ENCODE measurements at places on chromosomes 16 and 17.
A peak's percentile ranks its signal among the peaks of the same experiment; 100 is the strongest.

GRCh38 chr17:17401271-17401781 lies 75.5 kb upstream of the MED9 start:
- DNase-seq, result peak; percentile 64

- peak; percentile 95 for DNase-seq
Measured at GRCh38 chr16:85610446-85611193, 2.5 kb upstream of the GSE1 start.

- peak; percentile 59 for DNase-seq
Measured at GRCh38 chr16:89506113-89506504, 2.1 kb upstream of the SPG7 start.

DNA sequence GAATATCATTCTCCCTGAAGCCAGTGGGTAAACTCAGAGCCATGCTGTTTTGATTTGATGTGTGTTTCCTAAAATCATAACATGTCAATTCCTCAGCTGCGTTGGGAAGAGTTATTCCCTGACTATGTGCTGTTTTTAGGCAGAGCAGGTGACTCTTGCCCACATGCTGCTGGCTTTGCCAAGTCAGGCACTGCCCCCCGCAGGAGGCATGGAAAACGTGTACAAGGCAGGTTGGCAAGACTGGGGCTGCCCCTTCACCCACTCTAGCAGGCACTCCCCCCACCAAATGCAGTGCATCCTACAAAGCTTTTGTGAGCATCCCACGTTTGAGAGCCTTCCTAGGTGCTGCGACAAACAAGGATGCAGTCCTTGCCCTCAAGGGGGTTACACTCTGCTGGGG lies 38.3 kb upstream of the NAT9 start:
- DNase-seq, result no peak

DNA sequence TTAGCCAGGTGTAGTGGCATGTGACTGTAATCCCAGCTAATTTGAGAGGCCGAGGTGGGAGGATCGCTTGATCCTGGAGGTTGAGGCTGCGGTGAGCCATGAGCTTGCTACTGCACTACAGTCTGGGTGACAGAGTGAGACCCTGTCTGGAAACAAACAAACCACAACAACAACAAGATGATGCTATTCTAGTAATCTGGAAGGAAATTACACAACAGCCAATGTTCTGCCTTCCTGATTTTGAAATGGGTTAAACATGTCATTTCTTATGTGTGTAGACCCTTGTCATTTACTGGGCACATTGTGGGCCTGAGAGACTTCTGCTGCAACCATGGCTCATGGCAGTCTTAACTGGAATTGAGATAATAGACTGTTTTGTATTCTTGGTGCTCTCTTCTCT lies 5.9 kb downstream of the COQ7 start:
- no peak for DNase-seq

DNA sequence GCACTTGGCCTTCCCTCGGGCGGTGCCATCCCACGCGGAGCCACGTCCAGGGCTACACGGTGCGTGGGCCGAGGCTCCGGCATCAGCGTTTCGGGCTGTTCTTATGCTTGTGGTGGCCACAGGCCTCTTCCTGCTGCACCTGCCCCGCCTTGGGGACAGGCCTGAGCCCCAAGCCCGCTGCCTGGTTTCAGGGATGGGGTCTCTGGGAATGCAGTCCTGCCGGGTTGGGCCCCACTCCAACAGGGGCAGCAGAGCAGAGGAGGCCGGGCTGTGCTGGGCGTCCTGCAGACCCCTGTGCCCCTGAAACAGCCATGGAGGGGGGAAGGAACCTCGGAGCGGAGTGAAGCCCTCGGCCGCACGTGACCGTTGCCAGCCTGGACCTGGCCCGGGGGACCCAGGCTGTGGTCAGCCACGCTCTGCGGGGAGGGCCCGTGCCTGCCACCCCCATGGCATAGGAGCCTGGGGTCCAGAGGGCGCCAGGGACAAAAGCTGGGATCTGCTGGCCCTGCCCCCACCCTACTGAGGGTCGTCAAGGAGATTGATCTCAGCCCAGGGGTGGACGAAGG lies 453 bp upstream of the WFIKKN1 start:
- DNase-seq, result no peak

- DNase-seq, result no peak
Measured at GRCh38 chr17:42697108-42697811, 14.9 kb downstream of the CNTNAP1 start.

- no peak for DNase-seq
Measured at GRCh38 chr17:27588354-27588753, 42.6 kb upstream of the LGALS9 start.

GRCh38 chr16:82833378-82833993 lies 206.7 kb downstream of the CDH13 start:
- DNase-seq, result no peak

GRCh38 chr16:14365200-14365851 lies 264.7 kb downstream of the PARN start:
- DNase-seq, result no peak

DNA sequence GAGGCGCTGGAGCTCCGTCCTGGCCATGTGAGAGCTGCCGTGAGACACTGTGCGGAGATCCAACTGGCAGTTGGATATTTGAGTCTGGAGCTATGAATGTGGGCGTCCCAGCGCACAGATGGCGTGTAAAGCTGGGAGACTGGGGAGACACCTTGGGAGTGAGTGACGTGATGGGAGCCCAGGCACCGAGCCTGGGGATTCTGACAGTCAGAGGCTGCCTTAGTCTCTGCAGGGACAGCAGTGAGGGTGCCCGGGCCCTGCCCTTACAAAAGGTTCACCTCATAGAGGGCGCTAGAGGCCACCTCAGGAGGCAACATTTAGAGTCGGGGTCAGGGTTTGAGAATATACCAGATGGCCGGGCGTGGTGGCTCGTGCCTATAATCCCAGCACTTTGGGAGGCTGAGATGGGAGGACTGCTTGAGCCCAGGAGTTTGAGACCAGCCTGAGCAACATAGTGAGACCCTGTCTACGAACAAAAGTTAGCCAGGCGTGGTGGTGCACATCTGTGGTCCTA lies 194.1 kb upstream of the GSE1 start:
- no peak for DNase-seq

DNA sequence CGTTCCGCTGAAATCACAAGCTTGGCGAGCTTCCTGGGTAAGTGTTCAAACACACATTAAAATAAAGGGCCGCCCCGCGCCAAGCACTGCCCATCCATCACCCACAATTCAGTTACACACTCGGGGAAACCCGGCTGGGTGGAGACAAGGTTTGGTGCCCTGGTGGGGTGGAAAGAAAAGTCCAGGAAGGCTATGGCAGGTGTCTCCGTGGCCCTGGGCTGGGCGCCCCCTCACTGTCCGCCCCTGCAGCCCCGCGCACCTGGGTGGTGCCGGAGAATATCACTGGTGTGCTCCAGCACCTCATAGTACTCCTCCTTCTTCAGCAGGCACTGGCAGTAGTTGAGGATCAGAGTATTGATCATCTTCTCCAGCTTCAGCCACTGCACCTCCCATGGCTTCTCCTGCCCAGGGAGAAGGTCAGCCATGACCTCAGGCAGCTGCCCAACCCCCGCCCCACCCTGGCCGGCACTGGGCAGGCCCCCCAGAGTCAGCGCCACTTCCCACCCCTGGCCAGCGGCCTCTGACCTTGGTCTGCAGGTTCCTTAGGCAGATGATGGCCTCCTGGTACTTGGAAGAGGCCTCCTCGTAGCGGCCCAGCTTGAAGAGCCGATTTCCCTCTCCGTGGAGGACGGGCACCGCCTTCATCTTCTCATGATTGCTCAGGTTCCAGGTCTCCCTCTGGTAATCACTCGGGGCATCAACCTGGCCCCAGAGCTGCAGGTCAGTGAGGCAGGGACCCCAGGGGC lies 8.4 kb downstream of the AIPL1 start:
- DNase-seq, result no peak

- DNase-seq, result peak; percentile 43
Measured at GRCh38 chr17:68511254-68511670, 968 bp upstream of the PRKAR1A start.

- no peak for DNase-seq
Measured at GRCh38 chr17:47189732-47190237, 690 bp upstream of the CDC27 start.

DNA sequence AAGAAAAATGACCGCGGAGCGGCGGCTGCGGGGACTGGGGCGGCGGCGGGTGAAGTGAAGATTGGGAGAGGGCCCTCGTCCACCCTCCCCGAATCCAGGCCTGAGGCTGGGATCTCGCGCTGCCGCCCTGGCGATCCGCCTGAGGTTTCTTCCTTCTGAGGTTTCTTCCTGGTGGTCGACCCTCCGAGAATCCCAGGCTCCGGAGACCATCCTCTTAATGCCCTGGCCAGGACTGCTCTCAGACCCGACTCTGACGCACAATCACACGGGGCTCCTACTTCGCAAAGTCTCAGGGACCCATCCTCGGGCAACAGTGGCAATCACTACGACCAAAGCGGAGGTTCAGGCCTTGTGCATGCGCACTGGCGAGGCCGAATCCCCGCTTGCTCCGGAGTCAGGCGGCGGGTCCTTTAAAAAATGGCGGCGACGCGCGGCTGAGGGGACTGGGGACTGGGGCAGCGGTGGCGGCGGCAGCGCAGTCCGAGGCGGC lies 18.0 kb upstream of the KCNJ18 start:
- no peak for DNase-seq

DNA sequence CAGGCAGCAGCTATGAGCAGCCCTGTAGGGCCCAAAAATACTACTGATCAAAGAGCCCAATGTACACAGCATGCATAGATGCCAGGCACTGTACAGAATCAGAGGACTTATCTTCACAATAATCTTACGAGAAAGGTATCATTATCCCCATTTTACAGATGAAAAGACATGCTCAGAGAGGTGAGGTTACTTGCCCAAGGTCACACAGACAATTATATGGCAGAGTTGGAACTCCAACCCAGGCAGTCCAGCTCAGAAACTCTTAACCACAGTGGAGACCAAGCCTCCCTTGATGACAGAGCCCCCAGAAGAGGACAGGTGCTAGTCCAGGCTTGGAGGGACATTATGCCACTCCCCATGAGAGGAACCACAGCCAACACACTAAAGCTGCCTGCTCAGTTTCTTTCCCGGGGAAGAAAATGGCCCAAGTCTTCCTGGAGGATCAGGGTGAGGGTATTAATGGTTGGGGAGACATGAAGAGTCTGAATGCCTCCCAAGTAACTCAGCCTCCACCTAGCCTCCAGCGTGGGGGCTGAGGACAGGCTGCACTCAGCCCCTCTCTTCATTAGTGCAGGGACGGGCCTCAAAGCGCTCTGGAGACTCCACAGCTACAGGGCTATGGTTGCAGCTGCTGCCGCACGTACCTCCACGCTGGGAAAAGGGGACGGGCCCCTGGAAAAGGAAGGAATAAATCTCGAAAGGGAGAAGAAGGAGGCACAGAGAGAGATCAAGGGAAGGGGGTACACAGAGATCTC lies 826 bp downstream of the UNC119 start:
- DNase-seq, result no peak

DNA sequence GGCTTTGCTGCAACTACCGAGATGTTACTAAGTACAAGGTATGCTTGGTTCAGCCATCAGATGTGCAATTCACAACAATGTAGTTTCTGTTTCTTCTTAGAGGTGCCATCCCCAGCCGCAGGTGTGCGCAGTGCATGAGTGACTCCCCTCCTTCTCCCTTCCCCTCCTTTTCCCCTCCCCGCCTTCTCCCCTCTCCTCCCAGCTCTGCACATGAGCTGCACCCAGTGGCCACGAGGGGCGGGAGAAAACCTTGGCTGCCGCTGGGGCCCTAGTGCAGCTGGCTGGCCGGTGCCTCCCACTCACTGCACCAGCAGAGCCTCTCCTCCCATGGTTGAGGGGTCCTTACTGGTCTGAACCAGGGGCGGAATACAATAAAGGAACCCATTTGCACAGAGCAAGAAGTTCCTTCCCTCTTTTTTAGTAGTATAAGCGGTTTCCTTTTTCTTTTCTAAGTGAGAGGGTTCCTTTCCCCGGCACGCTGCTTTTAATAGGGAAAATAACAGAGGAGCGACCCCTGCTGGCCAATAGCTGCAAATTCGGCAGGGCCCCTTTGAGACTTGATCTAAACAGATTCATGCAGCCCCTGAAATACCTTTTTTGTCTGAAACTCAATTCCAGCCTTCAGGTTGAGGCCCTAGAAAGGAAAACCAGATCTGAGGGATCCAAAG lies 7.8 kb upstream of the CCL15 start:
- peak; percentile 29 for DNase-seq

DNA sequence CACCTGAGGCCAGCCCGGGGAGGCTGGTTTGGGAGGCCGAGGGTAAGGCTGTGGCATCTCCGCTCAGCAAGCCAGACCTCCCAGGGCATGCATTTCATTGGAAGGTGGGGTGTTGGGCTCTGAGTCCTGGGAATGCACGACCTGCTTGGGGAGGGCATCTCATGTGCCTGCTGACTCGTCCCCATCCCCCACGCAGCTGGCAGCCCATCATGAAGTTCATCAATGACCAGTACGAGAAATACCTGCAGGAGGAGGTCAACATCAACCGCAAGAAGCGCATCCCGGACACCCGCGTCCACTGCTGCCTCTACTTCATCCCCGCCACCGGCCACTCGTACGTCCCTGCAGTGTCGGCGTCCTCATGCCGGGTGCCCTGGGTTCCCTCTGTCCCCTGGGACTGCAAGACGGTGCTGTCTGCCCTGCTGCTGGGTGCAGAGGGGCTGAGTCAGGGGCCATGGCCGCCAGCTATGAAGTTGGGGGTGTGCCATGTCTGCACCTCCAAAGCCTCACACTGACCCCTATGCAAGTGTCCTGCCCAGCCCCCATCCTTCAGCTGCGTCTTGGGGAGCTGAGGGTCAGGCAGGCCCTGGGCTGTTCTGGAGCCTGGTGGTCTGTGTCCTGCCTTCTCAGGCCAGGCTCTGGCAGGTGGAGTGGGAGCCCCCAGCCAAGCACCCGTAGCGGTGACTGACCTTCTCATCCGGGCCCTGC lies 347.9 kb downstream of the SEC14L1 start:
- no peak for DNase-seq

DNA sequence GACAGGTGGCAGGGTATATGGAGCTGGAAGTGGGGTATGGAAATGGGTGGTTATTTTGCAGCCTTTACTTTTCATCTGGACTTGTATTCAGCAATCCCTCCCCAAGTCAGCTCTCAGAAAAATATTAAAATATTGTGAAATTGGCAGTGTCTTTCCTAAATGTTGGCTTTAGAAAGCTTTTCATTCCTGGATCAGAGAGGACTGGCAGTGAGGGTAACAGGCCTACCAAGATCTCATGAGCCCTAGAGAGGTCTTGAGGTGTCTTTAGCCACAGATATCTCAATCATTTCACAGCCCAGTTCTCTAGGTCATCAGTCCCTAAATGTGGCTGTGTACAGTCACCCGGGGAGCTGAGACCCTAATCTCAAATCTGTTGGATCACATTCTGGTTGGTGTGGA lies 22.5 kb downstream of the SLC7A6OS start:
- DNase-seq, result no peak

GRCh38 chr16:2858245-2859025 lies 465 bp upstream of the PRSS22 start:
- DNase-seq, result no peak

DNA sequence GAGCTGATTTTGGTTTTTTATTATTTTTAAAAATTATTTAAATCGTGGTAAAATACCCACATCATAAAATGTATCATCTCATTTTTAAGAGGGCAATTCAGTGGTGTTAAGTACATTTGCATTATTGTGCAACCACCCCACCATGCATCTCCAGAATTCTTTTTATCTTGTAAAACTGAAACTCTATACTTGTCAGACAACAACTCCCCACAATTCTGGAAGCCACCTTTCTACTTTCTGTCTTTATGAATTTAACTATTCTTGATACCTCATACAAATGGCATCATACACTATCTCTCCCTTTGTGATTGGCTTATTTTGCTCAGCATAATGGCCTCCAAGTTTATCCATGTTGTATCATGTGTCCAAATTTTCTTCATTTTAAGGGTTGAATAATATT lies 97.9 kb downstream of the HS3ST3B1 start:
- DNase-seq, result no peak

GRCh38 chr16:86220561-86220960 lies 289.8 kb upstream of the FOXF1 start:
- DNase-seq, result no peak
